ENCODE measurements at places on chromosomes 6 and 20.

DNA sequence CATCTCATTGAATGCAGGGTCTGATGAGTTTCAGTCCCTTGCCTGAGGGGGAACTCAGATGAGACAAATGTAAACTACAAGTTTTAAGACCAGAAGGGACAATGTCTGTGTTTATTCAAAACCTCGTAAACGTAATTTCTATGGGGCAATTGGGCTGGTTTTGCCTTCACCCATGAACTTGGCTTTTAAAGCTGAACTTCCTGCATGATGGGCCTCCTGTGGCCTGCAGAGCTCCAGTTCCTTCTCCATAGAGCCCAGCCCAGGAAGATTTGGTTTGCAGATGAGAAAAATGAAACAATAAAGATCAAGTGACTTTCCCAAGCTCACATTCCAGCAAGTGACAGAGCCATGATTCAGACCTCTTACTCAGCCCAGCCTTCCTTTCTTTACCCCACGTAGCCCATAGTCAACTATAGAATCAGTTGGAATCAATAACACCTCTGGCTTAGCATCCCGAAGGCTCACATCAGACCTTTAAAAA lies 612.3 kb downstream of the UTRN start:
- no peak for DNase-seq

DNA sequence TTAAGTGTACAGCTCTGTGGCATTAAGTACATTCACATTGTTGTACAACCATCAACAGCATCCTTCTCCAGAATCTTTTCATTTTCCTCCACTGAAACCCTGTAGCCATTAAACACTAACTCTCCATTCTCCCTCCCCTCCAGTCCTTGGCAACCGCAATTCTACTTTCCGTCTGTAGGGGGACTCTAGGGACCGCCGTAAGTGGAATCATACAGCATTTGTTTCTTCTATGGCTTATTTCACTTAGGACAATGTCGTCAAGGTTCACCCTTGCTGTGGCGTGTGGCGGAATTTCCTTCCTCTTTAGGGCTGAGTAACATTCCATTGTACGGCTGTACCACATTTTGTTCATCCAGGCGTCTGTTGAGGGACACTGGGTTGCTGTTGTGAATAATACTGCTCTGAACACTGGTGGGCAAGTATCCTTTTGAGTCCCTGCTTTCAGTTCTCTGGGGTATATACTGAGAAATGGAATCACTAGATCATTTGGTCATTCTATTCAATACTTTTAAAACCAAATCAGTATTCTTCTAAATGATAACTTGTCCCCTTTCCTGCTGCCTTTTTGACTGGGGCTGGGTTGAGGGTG lies 50.7 kb downstream of the PPP1R3G start:
- peak; percentile 41 for DNase-seq

DNA sequence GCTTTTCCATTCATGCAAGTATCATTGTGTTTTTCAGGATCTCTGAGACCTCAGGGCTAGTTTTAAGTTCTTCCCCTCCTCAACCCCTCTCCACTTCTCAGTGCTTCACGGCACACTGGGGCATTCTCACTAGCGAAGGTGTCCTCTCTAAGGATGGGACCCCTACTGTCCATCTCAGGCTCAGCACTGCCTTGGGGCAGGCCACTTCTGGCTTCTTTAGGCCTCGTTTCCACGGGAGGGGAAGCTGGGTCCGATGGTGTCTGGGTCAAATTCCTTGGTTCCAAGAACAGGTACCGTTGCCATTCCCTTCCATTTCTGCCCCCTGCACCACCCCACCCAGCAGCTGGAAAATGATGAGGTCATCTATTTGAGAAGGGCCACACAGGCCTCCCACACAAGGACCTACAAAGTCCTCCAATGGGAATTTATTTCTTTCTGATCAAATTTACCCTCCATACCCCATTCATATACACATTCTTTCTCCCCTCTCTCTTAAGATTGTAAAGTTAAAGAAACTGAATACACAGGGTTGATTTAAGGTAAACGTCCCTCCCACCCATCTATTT lies 17.2 kb downstream of the GNAS start:
- DNase-seq, result no peak

DNA sequence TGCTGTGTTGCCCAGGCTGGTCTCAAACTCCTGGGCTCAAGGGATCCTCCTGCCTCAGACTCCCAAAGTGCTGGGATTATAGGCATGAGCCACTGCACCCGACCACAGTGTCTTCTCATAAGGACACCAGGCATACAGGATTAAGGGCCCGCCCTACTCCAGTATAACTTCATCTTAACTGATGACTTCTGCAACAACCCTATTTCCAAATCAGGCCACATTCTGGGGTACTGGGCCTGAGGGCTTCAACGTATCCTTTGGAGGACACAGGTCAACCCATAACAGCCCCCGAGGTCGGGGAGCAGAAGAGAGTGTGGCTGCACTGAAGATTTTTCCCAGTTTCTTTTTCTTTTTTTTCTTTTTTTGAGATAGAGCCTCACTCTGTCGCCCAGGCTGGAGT lies 39.7 kb downstream of the SUN5 start:
- no peak for DNase-seq

DNA sequence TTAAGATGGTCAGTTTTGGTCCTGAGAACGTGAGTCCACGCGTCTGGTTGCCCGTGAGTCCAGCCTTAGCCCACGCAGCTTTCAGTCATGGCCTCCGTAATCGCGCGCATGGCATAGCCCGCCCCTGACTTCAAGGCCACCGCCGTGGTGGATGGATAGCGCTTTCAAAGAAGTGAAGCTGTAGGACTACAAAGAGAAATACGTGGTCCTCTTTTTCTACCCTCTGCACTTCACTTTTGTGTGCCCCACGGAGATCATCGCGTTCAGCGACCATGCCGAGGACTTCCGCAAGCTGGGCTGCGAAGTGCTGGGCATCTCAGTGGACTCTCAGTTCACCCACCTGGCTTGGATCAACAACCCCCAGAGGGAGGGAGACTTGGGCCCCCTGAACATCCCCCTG lies 142.0 kb upstream of the MCHR2 start:
- no peak for DNase-seq

- no peak for DNase-seq
Measured at GRCh38 chr6:80544555-80544954, 438.1 kb downstream of the BCKDHB start.

DNA sequence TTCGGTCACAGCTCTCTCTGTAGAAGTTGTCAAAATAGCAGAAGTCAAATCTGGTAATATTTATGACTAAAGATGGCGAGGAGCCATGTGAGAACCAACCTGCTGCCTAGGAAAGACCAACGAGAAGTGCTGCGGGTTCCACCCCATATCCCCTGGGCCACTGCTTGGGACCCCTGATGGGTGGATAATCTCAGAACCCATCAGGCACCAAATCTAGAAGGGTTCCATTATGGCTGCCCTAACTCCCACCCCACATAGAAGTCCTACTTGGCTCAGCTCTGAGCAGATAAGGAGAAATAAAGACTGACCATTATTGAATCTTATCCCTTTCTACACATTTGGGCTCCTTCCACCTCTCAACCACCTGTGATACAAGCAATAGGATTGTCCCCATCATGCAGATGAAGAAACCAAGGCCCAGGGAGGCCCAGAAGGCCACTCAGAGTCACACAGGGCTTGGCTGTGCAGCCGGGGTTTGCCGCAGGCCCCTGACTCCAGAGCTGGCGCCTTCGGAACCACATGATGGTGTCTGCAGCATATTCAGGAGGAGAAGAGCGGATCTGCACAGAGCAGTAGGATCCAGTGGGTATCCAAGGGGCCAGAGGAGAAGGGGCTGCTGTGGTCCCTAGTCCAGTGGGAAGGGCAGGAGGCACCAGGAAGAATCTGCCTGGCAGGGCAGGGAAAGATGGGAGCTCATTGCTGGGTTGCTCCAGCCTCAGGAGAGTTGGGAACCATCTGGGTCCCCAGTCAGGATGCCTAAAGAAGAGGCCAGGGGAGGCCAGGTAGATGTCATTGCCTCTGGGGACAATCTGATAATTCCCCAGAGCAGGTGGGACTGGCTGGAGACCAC lies 9.6 kb upstream of the PCMTD2 start:
- no peak for DNase-seq

- no peak for DNase-seq
Measured at GRCh38 chr6:22078288-22078687, 218.5 kb downstream of the PRL start.

DNA sequence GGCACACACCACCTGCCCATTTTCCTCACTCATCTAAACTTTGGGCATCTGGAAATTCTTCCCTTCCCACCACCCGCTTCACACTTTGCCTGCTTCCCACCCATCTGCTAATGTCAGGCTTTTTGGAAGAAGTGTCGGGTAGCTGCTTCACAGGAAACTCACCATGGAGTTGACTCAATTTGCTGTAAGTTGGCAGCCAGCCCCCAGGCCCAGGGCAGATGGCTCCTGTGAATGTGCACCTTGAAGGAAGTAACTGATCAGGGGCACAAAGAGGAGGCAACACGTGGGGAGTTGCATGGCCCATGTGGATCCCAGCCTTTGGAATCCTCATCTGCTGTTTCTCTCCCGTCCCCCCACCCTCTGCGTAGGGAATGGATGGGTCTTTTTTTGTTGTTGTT lies 87.3 kb downstream of the PPP1R14C start:
- DNase-seq, result no peak

DNA sequence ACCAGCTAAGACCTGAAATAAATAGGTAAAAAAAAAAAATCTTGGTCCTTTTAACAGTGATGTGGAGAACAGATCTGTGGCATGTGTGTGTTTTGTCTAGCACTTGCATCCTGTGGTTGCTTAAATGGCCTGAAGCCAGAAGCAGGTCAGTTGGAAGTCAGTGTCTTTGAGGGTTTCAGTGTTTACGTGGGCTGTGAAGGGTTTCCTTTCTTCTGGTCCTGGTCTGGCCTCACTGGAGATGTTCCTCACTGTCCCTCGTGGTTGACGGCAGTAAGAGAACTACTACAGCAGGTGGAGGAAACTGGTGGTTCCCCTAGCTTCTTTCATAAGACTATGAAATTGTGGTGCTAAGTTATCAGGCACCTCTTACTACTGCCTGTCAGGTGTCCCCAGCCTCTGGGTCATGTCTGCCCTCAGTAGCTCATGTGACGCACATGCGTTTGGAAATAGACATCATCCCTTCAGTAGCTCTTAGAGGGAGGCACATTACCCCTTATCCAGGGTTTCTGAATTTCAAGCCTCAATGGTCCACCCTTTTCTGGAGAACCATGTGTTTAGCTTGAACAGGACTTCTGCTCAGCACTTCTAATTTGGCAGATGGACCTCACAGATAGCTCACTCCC lies 59.4 kb upstream of the SCP2D1 start:
- DNase-seq, result no peak

DNA sequence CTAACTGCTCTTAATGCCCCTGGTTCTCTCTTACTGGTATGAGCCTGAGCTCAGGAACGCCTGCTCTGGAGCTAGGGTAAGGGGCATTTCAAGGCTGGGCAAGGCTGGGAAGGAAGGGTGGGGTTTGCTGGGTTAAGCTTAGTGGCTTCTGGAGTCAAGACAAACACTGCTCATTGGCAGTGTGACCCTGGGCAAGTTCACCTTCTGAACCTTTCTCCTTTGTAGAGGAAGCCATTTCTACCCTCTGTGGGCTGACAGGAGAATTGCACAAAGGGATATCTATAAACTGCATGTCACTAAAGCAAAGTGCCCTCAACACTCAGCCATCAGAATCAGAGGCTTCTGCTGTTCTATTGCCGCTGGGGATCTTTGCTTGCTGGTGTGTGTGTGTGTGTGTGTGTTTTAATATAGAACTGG lies 20.3 kb upstream of the LRRN4 start:
- peak; percentile 19 for DNase-seq

- DNase-seq, result no peak
Measured at GRCh38 chr6:14851281-14851680, 394.6 kb upstream of the JARID2 start.

- no peak for DNase-seq
Measured at GRCh38 chr20:62448038-62448437, 20.7 kb upstream of the RBBP8NL start.

GRCh38 chr20:47489448-47489872 lies 12.2 kb upstream of the NCOA3 start:
- peak; percentile 78 for DNase-seq

DNA sequence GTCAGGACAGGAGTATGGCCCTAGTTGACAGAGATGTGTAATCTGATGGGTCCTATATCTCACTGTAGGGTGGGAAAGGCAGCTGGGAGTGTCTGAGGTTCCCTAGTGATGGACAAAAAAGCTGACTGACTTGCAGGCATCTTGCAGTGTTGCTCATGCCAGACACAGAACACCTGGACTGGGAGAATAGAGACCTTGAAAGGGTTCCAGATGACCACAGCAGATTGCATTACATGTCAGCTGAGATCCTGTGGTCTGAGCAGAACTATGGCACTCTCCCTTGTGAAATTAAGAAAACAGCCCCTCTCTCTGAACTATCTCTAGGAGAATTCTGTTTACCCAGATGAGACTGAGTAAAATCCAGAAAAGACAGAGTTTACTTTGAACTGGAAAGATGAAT lies 212.6 kb upstream of the MAN1A1 start:
- no peak for DNase-seq

GRCh38 chr6:41796474-41796873 lies 9.0 kb downstream of the TOMM6 start:
- DNase-seq, result no peak

DNA sequence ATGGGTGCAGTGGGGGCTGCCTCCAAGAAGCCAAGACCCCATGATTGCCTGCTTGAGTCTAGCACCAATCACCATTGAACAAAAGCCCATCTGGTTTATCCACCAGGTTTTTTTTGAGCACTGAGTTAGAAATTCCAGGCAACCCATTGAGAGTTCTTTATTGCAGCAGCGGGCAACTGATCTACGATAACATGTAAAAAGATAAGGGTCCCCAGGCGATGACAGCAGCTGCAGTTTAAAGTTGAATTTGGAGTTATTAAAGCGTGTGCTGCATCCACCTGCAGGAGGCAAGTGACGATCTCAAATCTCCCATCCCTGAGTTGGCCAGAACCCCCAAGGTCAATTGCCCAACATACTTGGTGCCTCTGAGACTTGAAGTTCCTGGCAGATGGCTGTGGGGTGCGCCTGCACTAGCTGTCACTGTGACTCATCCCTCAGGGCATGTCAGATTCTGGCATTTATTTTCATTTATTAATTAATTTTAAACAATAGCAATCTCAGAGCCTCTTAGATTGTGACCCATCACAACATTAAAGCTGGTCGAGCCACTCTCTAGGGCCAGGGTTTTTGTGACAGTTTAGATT lies 290.4 kb upstream of the SULF2 start:
- no peak for DNase-seq

- DNase-seq, result no peak
Measured at GRCh38 chr6:126017668-126018067, 31.3 kb downstream of the TRMT11 start.

- no peak for DNase-seq
Measured at GRCh38 chr6:8321671-8322404, 113.5 kb downstream of the SLC35B3 start.

- DNase-seq, result no peak
Measured at GRCh38 chr6:40755046-40755681, 168.0 kb upstream of the LRFN2 start.

DNA sequence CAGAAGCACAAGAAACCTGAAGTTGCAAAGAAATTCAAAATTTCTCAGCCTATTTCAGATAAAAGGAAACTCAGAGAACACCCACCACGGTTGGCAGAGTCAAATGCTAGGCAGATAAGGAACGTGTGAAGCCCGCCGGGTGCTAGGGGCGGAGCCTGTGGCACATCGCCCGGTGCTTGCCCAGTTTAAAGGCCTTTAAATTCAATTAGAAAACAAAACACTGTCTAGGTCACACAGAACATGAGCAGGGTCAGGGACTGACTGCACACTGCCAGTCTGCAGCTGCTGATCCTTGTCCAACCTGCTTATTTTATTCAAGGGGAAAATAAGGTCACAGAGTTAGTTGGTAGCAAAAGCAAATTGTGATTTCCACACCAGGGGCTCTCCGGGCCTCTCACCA lies 75.8 kb downstream of the PSMG4 start:
- DNase-seq, result no peak

Measured in CD4-positive, alpha-beta T cell treated with Interleukin-17A for 1 hour (primary cell).